ENCODE measurements at places on chromosomes 7 and 10. TPM values are rescaled to one million over a fixed set of nuclear protein-coding genes. Genes with fewer than 3 reads are reported as not detected.

GRCh38 chr10:32033171-32033570, 23.1 kb downstream of the KIF5B start:
- DNase-seq = no peak

DNA sequence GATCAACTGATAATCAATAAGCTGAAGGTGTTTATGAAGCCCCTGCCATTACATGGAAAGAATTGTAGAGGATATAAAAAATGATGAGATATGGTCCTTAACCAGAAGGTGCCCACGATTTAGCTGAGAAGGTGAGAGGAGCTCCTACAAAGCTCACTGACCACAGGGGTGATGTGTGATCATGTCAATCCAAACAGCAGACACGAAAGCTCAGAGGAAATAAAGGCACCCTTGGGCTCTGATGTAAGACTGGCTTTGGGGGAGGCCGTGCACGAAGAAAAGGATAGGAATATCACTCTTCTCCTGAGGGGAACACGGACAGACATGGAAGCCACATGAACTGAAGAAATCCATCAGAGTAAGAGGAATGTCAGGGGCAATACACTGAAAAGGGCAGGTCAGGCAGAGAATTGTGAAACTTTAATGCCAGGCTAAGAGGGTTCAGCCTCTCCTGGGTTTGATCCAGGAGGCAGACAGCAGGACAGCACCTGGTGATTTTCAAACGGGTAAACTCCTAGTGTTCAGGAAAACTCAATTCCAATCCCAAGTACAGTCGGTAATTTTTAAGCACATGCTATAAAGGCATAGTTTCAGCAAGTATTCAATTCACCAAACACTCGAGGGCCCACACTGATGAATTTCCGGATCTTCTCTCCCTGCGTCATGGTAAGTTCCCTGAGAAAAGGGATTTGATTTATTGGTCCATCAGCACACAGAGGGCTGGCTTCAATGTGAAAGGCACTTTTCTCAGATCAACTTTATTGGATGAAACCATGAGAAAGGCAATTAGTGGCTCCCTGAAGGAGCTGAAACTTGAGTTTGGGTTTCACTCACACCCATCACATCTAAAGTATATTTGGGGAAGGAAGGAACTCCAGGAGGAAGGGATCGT, 163.8 kb downstream of the PRPF18 start:
- no peak for DNase-seq

DNA sequence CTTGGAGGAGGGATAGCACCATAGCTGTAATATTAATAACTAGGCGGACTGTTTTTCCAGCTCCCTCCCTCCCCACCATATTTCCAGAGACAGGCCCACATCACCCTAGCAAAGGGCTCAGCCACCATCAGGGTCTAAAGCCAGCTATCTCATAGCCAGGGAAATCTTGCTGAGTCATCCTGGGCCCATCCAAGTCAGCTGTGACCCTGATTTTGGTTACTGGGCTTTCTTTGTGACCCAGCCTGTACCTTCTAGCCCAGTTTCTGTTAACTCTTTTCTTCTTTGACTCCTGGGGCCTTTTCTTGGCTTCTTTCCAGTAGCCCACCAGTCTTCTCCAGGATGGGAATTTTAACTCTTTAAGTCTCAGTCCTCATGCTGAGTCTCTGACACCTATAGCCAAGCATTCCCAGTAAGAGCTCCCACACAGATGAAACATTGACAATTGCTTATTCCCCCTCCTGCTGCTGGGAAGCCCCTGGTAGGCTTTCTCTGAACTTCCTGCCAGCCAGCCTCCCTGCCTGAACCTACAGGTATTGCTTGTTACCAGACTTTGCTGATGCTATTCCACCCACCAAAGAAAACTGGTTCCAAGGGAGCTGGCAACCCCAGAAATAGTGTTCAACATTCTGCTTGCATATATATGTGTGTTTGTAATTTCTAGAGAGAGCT, 34.8 kb upstream of the ADO start:
- peak; percentile 18 for DNase-seq

PLAU gene
- polyA plus RNA-seq = 26.0 TPM

BUB3 gene
- 158 TPM for polyA plus RNA-seq

GRCh38 chr10:57186201-57186600, 825.1 kb upstream of the ZWINT start:
- no peak for DNase-seq

- DNase-seq = peak; percentile 71
Measured at GRCh38 chr7:130982160-130982638, 248.2 kb upstream of the KLF14 start.

PIP gene
- polyA plus RNA-seq = not detected

DNA sequence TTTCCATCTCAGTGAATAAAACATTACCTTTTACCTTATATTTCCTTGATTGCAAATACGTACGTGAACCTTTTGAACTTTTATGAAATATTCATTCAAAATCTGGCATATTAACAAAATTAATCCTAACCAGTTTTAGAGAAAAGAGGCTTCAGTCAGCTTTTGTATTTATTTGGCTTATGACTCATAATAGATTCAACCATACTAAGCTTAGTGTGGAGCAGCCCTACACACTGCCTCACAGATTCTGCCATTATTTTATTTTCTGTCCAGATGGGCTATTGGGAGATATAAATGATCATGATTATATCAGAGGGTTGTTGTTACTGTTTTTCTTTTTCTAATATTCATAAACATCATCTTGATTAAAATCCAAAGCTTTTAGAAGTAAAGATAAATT, 325.5 kb downstream of the GPR37 start:
- DNase-seq = no peak

ELOVL3 gene
- 1.4 TPM for polyA plus RNA-seq

GRCh38 chr10:8235253-8236027, 181.0 kb downstream of the GATA3 start:
- DNase-seq = no peak

DNA sequence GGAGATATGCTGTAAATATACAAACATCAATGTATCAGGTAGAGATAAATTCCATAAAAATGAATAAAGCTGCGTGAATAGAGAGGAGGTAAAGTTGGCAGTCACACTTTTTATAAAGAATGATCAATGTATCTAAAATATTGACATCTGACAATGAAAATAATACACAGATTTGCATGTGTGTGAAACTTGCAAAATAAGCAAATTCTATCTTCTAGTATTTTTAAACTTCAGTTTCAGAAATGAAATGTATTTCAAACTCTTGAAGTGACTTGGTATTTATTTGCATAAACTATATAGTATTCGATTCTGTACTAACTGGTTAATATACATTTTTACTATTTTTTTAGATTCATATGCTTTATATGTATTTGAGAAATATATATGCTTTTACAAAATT, 986.6 kb downstream of the CNTNAP2 start:
- no peak for DNase-seq

- DNase-seq = no peak
Measured at GRCh38 chr10:101138788-101139420, 7.8 kb downstream of the TLX1 start.

SLC16A12 gene
- not detected for polyA plus RNA-seq

- DNase-seq = no peak
Measured at GRCh38 chr7:144735505-144736276, 100.2 kb downstream of the TPK1 start.

DNA sequence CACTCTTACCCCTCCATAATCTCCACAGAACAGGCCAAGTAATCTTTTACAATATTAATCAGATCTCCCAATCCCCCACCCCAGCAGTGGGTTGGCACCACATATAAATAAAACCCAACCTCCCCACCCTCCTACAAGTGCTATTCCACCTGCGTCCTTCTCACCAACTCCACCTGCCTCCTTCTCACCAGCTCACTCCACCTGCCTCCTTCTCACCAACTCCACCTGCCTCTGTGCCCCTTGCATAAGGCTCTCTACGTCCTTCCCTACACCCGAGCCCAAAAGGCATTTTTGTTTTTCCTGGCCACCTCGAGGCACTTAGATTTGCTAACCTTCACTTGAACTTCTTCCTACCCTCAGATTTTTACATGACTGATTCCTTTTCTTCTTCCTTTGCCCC, 89.7 kb downstream of the ATE1 start:
- no peak for DNase-seq

ADRA2A gene
- 18.9 TPM for polyA plus RNA-seq

DNA sequence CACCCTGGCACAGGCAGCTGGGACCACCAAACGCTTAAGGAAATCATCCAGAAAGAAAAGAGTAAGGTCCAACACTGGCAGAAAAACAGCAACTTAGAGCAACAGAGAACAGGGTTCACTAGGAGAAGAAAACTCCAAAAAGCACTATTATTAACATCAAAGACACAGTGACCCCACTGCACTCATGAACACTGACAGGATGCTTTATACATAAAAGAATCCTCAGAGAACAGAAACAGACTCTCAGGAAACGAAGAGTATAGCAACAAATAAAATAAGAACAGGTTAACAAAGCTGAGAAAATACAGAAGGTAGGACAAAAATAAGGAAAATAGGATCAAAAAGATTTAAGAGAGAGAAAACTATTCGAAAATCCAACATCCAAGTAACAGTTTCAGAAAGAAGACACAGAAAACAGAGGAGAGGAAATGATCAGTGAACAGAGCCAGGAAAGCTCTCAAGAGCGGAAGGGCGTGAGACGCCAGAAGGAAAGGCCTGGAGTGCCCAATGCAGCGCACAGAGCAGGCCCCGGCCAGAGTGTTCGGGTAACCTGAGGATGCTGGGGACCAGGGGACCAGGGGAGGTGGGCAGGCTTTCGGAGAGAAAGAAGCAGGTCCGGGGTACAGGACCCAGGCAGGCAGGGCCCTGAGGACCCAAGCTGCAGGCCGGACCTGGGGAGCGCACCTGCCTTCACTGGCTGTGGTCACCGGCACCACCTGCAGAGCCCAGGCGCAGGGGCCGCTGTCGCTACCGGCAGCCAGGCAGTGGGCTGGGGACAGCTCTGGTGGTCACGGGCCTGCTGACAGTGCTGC, 258.2 kb downstream of the MAD1L1 start:
- no peak for DNase-seq

- DNase-seq = no peak
Measured at GRCh38 chr10:19164461-19164860, 115.9 kb downstream of the MALRD1 start.

DNA sequence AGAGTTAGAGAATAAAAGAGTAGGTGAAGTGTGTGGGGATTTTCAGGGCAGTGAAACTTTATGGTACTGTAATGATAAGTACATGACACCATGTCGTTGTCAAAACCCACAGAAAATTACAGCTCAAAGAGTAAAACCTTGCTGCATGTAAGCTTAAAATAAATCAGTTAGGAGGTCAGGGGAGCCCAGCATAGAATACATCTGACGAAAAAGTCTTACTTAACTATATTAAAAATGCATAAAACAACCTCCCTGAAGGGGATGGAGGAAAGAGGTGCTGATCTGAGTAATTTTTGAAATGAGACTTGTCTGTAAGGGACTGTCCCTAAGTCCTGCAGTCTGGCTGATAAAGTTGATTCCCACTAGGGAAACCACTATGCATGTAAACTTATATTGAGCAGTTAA, 49.8 kb upstream of the AKR1E2 start:
- DNase-seq = no peak

- DNase-seq = peak; percentile 36
Measured at GRCh38 chr10:110992006-110992800, 72.8 kb downstream of the SHOC2 start.

CALML5 gene
- not detected for polyA plus RNA-seq

DNA sequence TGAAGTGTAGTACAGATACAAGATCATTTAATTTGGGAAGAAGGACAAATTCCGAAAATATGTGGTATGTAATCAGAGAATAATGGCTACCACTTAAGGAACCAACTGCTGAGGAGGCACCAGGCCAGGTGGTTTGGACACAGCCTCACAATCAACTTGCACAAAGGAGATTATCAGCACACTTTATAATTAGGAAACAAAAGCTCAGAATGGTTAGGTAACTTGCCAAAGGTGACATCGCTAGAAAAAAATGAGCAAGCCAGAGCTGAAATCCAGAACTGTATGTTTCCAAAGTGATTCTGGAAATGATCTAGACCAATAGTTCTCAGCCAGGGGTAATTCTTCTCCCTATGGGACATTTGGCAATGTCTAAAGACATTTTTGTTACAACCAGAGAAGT, 36.6 kb downstream of the ERCC6 start:
- DNase-seq = peak; percentile 39

DNA sequence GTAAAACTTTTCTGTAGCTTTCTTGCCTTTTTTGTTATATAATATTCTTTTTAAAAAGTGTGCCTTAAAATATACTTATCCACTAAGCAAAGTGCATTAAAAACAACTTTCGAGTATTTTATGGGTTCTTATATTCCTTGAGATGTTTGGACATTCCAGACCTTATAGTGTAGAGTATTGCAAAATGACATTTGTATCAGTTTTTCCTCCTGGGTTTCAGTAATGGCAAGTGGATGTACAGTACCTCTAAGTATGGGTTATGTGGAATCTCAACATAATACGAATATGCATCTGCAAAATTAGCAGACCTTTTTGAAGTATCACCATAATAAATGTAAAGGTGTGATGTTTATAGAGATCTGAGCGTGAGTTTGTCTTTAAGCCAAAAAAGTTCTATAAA, 2.7 kb downstream of the CDK13 start:
- peak; percentile 50 for DNase-seq

DNA sequence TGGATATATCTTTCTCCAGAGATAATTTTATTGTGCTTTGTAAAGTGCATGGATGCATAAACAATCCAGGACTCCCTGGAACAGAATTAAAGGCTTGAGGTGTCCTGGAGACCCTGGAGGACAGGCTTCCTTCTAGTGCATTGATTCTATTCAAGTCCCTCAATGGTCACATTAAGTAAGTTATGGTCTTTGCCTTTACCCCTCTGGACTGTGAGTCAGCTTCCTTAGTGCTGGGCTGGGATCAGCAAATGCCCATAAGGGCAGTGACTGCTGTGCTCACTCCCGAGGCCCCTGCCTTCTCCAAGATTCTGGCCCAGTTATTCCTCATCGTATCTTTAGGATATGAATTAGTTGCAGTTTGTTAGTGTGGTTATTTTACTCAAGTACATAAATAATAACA, 178.7 kb upstream of the PRSS58 start:
- DNase-seq = peak; percentile 34

DNA sequence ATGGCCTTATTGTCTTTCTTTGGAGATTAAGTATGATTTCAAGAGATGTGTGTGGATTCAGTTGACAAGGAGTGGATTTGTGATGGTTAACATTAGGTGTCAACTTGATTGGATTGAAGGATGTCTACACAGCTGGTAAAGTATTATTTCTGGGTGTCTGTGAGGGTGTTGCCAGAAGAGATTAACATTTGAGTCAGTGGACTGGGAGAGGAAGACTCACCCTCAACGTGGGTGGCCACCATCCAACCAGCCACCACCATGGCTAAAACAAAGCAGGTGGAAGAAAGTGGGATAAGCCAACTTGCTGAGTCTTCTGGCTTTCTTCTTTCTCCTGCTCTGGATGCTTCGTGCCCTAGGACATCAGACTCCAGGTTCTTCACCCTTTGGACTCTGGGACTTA, 76.1 kb downstream of the GPR37 start:
- DNase-seq = no peak

- DNase-seq = no peak
Measured at GRCh38 chr7:112083776-112084355, 122.3 kb downstream of the DOCK4 start.

CYP3A4 gene
- not detected for polyA plus RNA-seq

GRCh38 chr10:69328380-69328735, 50.1 kb downstream of the HK1 start:
- DNase-seq = no peak

- no peak for DNase-seq
Measured at GRCh38 chr7:81924494-81924893, 154.6 kb upstream of the HGF start.

Measured in GM23248 (cell line).